Stromal cell of bone marrow (primary cell): ENCODE measurements at places on chromosomes 5 and 9.

- no peak for DNase-seq
These were observed 83.9 kb downstream of the PBX3 start for GRCh38 chr9:125831054-125831453.

GRCh38 chr9:76887003-76887821 lies 18.7 kb downstream of the PRUNE2 start:
- DNase-seq: peak; percentile 40

DNA sequence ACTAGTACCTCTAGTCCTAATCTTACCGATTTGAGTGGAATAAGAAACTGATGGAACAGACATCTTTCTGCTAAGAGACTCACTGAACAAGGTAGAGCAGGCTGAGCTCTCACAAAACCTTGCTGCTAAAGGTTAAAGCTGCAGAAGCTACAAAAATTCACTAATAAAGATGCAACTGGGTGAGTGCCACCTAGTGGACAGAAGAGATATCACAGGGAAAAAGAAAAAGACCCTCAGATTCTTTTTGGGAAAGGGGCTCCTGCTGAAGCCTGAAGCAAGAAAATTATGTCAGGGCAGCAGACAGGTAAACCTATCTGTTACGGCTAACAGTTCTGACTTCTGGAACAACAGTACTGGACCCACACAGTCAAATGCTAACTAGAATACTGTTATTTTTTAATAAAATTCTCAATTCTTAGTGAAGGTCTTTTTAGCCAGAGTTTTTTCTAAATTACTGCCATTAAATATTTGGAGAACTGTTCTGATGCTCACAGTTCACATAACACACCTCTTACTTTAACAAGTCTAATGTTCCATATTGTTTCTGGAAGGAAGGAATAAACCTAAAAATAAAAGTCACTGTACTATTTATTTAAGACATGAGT lies 51.2 kb downstream of the DIAPH1 start:
- no peak for DNase-seq

- DNase-seq: no peak
These were observed 1.1 kb upstream of the FAM78A start for GRCh38 chr9:131277287-131277909.
